Stimulated activated CD4-positive, alpha-beta T cell treated with anti-CD3 and anti-CD28 coated beads, Interleukin-4, amount 100 ng/mL, for 24 hours (primary cell): ENCODE measurements at places on chromosomes 13 and 19.
A peak's percentile ranks its signal among the peaks of the same experiment; 100 is the strongest.

DNA sequence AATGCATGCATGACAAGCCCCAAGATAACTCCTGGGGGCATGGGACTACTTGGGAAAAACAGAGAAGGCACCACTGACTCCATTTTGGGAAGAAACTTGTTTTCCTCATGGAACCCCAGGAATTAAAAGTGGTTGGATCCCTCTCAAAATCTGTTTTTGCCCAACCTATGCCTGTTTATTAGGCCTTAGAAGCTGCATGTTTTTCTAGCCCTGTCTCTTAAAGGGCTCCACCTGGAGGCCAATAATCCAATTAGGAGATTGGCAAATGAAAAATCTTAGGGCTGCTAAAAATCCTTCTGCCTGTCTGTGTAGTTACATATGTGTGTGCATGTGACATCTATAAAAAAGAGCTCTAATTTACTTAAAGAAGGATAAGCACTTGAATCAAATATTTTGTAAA lies 26.9 kb downstream of the MED4 start:
- no peak for DNase-seq

- DNase-seq: no peak
Observed at GRCh38 chr19:5803441-5803751, 1.5 kb upstream of the NRTN start.

DNA sequence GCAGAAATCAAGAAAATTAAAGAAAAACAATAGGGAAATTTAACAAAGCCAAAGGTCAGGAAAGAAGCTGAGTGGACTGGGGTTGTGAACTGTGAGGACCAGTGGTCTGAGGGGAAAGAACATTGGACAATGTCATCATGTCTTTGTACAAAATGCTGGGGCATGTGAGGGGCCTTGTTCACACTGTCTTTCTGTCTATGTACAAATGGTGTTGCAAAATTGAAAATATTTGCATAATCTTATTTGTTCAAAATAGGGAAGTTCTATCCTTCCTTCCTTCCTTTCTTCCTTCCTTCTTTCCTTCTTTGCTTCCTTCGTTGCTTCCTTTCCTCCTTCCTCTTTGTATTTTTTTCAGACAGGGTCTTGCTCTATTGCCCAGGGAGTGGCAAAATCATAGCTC lies 79.2 kb upstream of the SCEL start:
- DNase-seq: no peak

DNA sequence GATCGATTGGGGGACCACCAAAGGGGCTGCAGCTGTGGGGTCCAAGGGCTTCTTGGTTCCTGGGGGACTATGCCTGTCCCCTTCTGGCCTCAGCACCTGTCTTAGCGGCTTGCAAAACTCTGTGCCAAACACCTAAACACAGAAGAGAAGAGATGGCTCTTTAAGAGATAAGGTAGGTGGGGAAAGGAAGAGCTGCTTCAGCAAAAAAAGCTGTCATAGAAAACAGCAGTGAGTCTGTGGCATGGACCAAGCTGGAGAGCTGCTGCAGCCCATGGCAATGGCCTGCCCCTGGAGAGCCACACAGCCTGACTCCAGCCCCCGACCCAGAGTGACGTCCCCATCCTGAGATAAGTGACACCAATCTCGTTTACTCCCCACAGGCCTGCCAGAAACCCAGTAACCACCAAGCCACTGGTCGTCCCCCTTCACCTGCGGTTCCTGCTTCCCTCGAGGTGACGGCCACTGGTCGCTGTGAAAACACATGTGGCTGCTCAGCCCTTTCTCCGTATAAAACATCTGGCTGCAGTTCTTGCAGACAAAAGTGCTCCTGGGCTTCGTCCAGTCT lies 25.0 kb upstream of the NAPA start:
- no peak for DNase-seq

DNA sequence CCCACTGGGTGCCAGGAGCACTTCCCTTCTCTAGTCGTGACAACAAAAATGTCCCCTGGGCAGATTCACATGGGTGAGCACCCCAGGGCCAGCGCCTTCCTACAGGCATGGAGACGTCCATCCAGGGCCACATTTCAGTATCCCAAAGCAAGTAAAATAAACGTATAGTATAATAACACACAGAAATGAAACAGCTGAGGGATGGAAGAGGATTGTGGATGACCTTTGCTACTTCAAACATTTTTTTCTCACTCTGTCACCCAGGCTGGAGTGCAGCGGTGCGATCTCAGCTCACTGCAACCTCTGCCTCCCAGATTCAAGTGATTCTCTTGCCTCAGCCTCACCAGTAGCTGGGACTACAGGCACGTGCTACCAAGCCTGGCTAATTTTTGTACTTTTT lies 28.2 kb downstream of the CILP2 start:
- no peak for DNase-seq

DNA sequence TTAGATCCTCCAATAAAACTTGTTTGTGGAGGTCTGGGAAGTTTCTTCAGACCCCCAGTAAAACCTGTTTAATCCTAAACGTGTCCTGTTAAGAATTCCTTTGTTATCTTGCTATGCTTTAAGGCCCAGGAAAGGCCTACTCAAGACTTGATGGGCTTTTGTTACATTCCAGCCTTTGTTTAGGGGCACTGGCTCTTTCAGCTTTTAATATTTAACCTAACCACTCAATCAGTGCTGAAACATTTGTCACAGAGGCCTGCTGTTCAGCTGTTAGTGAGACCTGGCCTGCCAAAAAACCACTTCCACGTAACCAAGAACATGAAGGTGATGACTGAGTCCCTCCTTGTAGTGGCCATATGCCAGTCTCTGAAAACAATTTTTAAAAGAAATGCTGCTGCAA lies 41.7 kb downstream of the PCDH17 start:
- no peak for DNase-seq

GRCh38 chr13:109784590-109785140 lies 1.7 kb downstream of the IRS2 start:
- peak; percentile 71 for DNase-seq

- DNase-seq: no peak
Observed at GRCh38 chr19:56118666-56119581, 2.2 kb downstream of the ZNF787 start.

GRCh38 chr13:43021926-43022670 lies 1.3 kb upstream of the DNAJC15 start:
- no peak for DNase-seq

DNA sequence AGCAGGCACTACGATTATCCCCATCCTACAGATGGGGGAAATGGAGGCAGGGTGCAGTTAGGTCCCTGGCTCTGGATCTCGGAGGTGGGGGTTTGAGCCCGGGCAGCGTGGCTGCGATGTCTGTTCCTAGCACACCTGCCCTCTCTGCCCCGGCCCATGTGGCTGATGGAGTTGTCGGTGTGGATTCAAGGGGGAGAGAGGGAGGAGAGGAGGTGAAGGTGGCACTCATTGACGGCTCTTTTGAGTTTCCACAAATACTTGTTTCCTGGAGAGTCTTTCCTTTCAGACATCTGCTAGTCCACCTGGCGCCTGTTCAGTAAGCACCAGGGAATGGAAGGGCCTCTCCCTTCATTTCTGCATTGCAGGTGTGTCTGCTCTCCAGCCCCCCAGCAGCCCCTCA lies 69.9 kb downstream of the ARHGEF18 start:
- no peak for DNase-seq

DNA sequence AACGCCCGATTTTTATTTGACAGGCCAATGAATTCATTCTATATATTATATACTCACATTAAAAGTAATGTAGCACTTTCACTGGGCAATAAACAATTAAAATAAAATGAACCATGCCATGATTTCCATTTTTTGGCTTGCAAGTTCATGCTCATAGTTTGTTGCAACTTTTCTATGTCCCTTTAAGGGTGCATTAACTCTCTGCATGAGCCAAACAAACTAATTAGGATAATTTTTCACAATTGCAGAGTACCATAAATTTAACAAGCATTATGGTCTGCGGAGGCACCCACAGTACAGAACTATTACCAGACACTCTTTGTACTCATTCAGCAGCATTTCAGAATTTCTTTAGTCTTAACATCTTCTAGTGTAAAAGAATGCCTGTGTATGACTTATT lies 1.4 kb downstream of the LHFPL6 start:
- no peak for DNase-seq

GRCh38 chr13:50548586-50548985 lies 294.9 kb downstream of the DLEU7 start:
- no peak for DNase-seq
